Stimulated activated CD8-positive, alpha-beta memory T cell treated with anti-CD3 and anti-CD28 coated beads, Interleukin-7, amount 100 ng/mL, for 24 hours (primary cell): ENCODE measurements at places on chromosomes 11 and 22.

- no peak for DNase-seq
Observed at GRCh38 chr11:126162306-126163030, 49.0 kb downstream of the RPUSD4 start.

DNA sequence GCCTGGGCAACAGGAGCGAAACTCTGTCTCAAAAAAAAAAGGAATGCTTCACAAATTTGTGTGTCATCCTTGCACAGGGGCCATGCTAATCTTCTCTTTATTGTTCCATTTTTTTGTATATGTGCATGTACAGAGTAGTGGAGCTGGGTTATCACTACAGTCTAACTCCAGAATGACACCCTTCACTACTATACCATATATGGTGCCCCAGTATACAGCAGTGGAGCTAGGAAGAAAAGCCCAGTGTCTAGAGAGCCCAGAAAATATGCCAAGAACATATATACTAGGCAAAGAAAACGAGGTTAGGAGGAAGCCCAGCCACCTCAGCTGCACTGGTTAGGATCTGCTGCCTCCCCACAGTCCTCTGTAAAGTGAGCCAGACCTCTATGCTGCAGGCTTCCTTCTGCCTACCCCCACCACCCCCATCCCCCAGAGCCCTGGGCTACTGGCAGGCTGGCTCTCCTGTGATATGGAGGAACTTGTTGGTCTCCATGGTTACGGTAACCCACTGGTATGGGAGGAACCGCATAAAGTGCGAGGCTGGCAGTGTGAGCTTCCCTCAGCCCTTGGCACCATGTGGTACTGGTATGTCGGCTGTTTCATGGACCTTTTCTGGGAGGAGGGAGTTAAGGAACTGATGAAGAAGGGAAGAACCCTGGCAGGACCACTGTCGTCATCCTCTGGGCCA lies 34.3 kb downstream of the RCOR2 start:
- no peak for DNase-seq

- DNase-seq, result no peak
Observed at GRCh38 chr11:103779054-103779453, 257.4 kb upstream of the DDI1 start.

GRCh38 chr11:85495918-85496317 lies 131.2 kb downstream of the DLG2 start:
- DNase-seq, result no peak
